ENCODE measurements at places on chromosomes 13 and 19. TPM values are rescaled to one million over a fixed set of nuclear protein-coding genes. Genes with fewer than 3 reads are reported as not detected.

DNA sequence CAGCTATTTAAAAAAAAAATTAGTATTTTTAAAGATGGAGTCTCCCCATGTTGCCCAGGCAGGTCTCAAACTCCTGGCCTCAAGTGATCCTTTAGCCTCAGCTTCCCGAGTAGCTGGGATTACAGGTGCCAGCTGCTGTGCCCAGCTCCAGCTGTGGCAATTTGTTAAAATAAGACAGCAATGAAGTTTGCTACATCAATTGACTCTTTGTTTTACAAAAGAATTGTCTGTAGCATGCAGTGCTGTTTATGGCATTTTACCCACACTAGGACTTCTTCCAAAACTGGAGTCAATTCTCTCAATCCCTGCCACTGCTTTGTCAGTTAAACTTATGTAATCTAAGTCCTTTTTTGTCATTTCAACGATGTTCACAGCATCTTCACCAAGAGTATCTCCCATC lies 49.3 kb downstream of the NDFIP2 start:
- DNase-seq, result no peak

DNA sequence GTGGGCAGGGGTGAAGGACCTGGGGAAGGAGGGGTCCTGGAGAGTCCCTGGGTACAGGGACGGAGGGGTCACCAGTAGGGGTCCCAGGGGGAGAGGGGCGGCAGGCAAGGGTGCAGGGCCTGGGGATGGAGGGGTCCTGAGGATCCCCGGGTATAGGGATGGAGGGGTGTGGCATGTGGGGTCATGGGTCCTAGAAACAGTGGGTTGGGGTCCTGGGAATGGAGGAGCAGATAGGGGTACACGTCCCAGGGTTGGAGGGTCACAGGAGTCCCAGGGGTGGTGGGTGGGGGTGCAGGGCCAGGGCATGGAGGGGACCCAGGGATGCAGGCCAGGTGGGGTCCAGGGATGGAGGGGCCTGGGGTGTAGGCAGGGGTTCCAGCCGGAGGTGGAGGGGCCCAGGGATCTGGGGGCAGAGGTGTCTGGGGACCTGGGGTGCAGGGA lies 1.4 kb downstream of the BTBD2 start:
- no peak for DNase-seq

- DNase-seq, result peak; percentile 42
These were observed 546 bp downstream of the TBC1D4 start for GRCh38 chr13:75481176-75482069.

DNA sequence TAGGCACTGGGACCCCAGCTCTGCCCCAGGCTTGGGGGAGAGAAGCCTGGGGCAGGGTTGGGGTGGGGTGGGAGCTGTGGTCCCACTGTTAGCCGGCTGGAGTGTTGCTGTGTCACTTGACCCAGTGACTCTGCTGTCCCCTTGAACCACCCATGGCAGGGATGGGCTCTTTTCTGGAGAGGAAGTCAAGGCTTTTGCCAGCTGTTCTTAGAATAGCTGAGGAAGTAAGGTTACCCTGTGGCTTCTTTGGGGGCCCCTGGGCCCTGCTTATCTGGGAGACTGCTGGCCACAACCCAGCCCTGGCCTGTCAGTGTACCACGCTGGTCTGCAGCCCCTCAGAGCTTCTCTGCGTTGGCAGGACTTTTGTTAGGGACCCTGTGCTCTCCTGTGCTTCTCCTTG lies 9.1 kb downstream of the PNPLA6 start:
- DNase-seq, result no peak

DNA sequence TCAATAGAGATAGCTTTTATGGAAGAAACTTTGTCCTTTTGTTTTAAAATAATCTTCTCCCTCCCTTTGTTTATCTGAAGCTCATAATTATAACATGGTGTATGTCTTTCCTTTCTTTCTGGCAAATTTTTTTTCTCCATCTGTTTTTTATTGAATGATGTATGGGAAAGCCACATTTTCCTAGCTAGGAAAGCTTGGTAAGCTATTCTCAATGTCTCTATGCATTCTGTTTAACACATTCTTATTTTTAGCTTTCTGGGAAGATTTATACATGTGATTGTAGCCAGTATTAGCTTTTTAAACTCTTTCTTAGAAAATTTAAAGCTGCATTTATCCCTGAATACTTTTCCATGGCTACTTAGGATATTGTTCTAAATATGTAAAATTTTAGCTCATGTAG lies 124.9 kb upstream of the CSNK1A1L start:
- no peak for DNase-seq

CEACAM4 gene
- total RNA-seq, result not detected

OVOL3 gene
- total RNA-seq, result not detected

CASP14 gene
- not detected for total RNA-seq

GRCh38 chr19:2634228-2634951 lies 68.1 kb downstream of the GNG7 start:
- no peak for DNase-seq

CGB3 gene
- total RNA-seq, result not detected

DNA sequence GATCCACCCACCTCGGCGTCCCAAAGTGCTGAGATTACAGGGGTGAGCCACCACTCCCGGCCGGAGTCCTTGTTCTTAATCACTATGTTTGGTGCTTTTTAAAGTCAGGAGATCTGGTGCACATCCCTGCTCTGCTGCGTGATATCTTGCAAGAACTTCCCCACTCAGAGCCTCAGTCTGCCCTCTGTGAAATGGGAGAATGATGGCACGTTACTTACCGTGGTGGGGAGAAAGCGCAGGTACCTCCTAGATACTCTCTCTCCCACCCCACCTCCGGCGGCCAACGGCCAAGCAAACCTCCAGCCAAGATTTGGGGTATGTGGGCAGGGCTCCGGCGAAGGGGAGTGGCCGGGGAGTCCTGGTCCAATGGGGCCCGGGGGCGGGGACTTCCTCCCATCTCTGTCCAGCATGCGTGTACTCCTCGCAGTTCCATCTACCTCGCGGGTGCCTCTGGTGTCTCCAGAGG lies at the start of gene RYR1:
Gene RYR1, plus strand, starts transcription at position 424 of the 466 bp plus-strand sequence. CDS start 139 bp downstream, outside the sequence.
- no peak for DNase-seq

GRCh38 chr13:87042946-87043345 lies 628.2 kb upstream of the SLITRK5 start:
- no peak for DNase-seq

DNA sequence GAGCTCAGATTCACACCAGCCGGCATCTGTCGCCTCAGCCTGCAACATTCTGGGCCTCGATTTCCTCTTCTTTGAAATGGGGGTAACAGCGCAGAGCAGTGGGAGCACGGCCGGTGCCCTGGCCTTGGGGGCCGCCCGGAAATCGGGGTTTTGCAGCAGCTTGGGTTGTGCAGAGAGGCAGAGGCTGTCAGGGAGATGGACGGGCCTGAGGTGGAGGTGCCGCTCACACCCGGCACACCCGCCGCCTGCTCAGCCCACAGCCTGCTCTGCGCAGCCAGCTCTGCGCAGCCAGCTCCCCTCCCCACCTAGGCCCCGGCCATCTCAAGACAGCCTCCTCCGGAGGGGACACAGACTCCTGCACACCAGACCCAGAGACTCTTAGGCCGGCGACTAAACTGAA lies 10.6 kb downstream of the KLF2 start:
- DNase-seq, result no peak

DNA sequence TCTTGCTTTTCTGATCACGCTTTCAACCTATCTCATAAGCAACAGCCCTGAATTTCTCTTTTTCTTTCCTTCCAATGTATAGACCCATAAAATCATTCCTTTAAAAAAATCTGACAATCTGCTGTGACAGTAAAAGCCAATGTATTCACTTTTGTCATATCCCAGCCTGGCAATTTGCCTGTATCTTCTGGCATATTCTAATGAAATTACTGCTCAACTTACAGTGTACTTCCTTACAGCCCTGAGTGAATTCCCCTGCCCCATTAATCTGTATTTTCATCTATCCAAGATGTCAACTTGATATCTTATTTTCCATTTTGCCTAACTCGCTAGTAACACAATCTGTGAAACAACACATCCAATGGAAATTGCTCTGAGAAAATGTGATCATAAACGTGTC lies 18.0 kb upstream of the SERP2 start:
- DNase-seq, result no peak

C1QTNF9 gene
- not detected for total RNA-seq

ZNF708 gene
- 8.1 TPM for total RNA-seq

- no peak for DNase-seq
These were observed 509.9 kb upstream of the GPC6 start for GRCh38 chr13:92716749-92717148.

- DNase-seq, result peak; percentile 67
These were observed 1.1 kb upstream of the ERF start for GRCh38 chr19:42255766-42256745.

ZNF69 gene
- total RNA-seq, result 5.0 TPM

- no peak for DNase-seq
These were observed 20.4 kb downstream of the COG6 start for GRCh38 chr13:39675904-39676303.

- DNase-seq, result no peak
These were observed 7.1 kb upstream of the TOMM40 start for GRCh38 chr19:44883922-44884321.

- DNase-seq, result no peak
These were observed 257.0 kb downstream of the TSHZ3 start for GRCh38 chr19:31092274-31092673.

PRTN3 gene
- not detected for total RNA-seq

- DNase-seq, result no peak
These were observed 91.9 kb downstream of the SLAIN1 start for GRCh38 chr13:77789376-77789775.

DNA sequence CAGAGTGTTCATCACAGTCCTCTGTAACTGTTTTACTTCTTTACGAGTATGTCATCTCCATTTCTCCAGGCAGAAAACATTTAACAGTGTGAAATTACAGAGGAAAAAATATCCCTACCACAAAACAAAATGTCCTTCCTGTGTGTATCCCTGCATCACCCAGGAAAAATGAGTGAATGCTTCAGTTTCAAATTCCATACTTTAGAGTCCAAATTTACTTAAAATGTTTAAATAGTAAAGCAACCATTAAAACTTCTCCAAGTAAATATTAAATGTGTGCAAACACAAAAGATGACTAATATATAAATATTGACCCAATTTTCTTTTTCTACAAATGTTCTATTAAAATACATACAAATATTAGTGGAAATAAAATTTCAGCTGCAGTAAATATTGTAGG lies 1016.6 kb upstream of the PCDH20 start:
- DNase-seq, result no peak

DNA sequence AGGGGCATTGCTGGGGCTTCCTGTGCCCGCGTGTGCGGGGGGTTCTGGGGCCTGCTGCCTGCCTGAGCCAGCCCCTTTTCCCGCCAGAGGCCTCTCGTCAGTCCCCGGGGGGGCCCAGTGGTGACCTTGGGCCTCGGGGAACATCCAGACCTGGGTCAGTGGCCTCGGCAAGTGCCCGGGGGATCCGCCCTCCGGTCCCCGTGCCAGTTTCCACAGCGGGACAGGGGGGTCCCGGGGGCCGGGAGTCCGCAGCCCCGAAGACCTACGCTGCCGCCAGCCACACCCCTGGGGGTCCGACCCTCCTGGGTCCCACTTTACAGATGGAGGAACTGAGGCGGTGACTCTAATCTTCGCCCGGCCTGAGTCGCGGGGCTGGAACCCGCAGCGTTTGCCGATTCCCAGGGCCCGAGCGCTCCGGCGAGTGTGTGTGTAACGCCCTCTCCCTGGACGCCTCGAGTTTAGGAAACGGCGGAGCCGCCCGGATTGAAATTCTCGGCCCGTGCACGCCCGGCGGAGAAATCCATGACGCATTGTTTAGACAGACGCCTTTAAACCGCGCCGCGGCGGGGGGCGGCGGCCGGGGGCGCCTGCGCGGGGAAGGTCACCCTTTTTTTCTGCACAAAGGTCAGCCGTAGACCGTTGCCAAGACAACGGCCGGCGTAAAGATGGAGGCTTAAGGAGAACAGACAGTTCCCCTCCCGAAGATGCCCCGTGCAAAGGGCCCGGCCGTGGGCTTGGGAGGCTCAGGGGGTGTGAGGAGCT lies 39.3 kb downstream of the EFNA2 start:
- DNase-seq, result peak; percentile 7

GRCh38 chr19:18654469-18654868 lies 17.6 kb downstream of the KLHL26 start:
- DNase-seq, result no peak
